Hypothalamus (tissue), 51 donors: ENCODE measurements at places on chromosomes 1 and 21.

GRCh38 chr1:234154320-234155251, 218.7 kb upstream of the COA6 start:
- DNase-seq = no peak

GRCh38 chr1:92515796-92516201, 29.1 kb upstream of the GFI1 start:
- DNase-seq = no peak

DNA sequence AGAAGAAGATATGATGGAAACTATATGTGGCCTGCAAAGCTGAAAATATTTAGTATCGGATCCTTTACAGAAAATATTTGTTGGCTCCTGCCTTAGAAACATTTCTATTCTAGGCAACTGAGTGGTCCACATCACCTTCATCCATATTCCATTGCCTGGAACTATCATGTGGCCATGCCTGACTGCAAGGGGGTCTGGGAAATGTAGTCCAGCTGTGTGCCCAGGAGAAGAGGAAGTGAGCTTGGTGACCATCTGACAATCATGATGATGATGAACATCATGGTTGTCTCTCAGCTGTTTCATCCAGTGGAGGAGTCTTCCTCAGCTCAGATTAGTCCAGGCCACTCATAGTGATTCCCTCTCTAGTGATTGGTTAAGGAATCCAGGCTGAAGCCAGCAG, 61.8 kb upstream of the IFNLR1 start:
- no peak for DNase-seq

- DNase-seq = no peak
These were observed 13.9 kb downstream of the TPM3 start for GRCh38 chr1:154178013-154178412.

- no peak for DNase-seq
These were observed 53.0 kb upstream of the DUSP10 start for GRCh38 chr1:221794935-221795334.

GRCh38 chr1:181356505-181357340, 126.6 kb upstream of the CACNA1E start:
- DNase-seq = no peak

- DNase-seq = no peak
These were observed 9.4 kb upstream of the TMEM52 start for GRCh38 chr1:1928231-1929101.

- no peak for DNase-seq
These were observed 27.6 kb downstream of the BEND5 start for GRCh38 chr1:48749068-48749467.
